Natural killer cell (primary cell): ENCODE measurements at places on chromosomes 5 and 9.

DNA sequence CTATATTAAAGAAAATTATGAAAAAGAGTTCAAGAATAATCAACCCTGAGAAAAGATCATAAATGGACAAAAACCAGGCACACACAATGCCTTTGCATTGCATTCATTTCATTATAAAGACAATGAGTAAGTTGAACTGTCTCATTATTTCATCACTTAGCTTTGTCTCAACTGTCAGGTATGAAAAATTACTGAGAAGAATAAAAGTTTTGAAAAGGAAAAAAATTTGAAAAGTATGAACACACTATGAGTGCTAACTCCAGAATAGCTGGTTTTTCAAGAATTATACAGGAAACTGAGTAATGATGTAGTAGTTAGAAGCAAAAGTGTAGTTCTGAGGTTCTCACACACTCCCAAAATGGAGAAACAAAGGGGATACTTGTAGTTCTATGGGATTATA is 16.3 kb upstream of the ANXA1 start:
- DNase-seq: no peak

DNA sequence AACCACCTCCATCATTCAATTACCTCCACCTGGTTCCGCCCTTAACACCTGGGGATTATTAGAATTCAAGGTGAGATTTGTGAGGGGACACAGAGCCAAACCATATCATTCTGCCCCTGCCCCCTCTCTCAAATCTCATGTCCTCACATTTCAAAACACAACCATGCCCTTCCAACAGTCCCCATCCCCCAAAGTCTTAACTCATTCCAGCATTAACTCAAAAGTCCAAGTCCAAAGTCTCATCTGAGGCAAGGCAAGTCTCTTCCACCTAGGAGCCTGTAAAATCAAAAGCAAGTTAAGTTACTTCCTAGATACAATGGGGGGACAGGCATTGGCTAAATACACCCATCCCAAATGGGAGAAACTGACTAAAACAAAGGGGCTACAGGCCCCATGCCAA is 18.8 kb downstream of the PSIP1 start:
- DNase-seq: no peak

DNA sequence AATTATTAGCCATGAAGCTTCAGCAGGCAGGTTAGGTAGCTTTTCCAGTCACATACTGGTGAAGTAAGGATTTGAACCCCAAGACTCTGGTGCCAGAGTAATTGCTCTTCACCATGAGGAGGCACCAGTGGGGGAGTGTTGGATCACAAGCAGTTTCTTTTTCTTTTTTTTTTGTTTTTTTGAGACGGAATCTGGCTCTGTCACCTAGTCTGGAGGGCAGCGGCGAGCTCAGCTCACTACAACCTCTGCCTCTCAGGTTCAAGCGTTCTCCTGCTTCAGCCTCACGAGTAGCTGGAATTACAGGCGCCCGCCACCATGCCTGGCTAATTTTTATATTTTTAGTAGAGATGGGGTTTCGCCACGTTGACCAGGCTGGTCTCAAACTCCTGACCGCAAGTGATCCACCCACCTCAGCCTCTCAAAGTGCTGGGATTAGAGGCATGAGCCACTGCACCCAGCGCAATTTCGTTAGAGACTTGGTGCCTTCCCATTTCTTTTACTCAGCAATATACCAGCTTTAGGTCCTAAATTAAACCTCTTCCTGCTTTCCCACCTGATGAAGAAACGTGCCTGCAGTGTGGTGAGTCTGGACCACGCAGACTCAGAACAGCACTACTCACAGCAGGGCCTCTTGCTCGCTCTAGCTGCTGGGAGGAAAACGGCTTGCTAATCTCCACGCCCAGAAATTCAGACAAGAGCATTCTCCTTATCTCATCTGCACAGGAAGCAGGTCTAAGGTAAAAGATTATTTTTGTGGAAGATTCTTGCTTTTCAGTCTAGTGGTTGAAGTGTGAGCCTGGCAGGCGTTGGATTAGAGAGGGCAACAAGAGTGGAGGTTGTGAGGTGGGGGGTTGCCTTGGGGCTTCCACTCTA is at the start of gene S100Z:
TSS of gene S100Z (plus strand) at position 596 of the 873 bp plus-strand sequence. CDS start 25,346 bp downstream, outside the sequence.
- no peak for DNase-seq

GRCh38 chr5:139181835-139182452 is 16.2 kb downstream of the SIL1 start:
- no peak for DNase-seq

DNA sequence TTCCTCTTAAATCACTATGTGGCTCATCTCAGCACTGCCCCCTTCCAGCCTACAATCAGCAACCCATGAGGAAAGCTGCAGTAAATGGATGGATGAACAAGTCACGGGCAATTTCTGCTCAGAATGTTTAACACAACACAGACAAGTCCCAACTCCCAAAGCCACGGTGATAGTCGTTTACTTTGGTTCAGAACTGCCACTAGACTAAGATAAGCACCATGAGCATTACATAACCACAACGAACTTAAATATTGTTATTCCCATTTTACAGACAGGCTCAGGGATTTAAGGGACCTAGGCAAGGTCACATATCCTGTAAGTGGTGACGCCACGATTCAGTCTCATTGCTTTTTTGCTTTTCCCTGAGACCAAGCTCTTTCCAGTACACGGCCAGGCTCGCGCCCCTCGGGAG is 2.0 kb upstream of the SMIM27 start:
- no peak for DNase-seq

- no peak for DNase-seq
These were observed 181.8 kb downstream of the SAXO1 start for GRCh38 chr9:18851069-18851795.

GRCh38 chr9:134344068-134344799 is 18.0 kb downstream of the RXRA start:
- peak; percentile 52 for DNase-seq

DNA sequence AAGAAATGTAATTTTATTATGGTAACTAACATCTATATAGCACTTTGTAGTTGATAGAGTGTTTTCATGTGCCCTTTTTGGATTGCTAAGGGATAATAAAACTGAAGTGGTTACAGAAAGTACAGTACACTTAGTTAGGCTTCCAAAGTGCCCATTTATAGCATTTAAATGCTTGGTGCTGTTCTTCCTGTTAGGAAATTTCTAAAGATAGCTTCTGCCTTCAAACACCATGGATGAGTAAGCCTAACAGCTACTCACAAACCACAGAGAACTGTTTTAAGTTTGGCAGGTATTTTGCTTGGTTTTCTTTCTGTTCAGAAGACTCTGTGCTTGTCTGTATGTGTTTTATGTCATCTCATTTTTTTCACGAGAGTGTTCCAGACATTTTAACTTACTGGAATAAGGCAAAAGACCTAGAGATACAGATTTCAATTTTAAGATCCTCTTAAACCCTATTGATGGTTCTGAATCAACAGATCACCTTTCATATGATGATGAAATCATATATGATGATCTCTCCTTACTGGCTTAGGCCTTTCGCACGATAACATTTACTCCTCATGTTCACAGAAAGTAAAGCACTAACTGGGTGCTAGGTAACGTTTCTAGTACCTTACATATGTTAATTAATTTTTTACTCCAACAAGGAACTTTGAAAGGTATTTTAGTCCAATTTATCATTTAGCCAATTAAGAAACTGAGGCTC is 4.4 kb downstream of the RIMOC1 start:
- DNase-seq: no peak

DNA sequence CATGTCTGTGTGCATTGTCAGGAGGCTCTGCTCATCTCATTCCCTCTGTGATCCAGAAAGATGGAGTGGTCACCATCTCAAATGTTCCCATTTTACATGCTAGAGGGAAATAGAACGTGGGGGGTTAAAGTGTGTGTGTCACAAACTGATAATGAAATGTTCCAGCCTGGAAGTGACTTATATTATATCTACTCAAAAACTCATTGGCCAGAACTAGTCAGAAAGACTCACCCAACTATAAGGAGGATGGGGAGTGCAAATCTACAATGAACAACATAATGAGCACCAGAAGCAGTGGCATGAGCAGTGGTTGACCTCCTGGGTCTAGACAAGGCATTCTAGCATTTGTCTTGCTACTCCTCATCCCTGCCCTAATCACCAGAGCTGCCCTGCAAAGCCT is 81.0 kb downstream of the HTR4 start:
- DNase-seq: no peak

GRCh38 chr9:36835271-36835996 is 198.6 kb downstream of the PAX5 start:
- DNase-seq: no peak

DNA sequence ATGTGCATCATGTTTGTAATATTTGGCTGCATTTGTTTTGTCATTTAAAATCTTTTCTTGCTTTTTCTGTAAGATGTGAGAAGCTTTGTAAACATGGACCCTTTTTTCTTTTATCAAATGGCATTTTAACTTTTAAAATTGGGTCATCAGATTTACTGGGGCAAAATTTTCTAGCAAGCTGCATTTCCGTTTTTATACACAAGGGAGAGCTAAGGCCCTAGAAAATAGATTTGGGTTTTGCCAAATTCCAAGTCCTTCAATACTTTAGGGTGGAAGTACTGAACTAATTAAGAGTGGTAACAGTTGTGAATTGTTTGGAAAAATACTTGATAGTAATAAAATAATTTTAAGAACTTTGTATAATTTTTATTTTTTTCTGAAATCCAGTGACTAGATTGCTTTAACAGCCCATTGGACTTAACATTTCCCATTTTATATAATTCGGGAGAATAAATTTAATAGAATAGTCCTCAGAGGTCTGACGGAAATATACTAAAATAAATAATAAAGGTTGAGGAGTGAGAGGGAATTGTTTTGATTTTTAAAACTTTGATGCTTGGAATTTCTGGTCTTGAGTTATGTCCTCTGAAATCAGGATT is 117.4 kb downstream of the SMARCA2 start:
- no peak for DNase-seq

DNA sequence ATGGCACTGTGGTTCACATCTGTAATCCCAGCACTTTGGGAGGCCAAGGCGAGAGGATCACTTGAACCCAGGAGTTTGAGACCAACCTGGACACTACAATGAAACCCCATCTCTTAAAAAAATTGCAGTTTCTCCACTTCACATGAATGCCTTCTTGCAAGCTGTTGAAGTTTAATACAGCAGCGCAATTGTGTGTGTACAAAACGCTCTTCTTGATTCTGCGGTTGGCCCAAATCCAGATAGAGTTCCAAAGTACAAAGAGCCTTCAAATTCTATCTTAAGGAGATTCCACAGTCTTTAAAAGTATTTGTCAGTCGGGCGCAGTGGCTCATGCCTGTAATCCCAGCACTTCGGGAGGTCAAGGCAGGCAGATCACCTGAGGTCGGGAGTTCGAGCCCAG is 9.3 kb upstream of the SETX start:
- DNase-seq: no peak

DNA sequence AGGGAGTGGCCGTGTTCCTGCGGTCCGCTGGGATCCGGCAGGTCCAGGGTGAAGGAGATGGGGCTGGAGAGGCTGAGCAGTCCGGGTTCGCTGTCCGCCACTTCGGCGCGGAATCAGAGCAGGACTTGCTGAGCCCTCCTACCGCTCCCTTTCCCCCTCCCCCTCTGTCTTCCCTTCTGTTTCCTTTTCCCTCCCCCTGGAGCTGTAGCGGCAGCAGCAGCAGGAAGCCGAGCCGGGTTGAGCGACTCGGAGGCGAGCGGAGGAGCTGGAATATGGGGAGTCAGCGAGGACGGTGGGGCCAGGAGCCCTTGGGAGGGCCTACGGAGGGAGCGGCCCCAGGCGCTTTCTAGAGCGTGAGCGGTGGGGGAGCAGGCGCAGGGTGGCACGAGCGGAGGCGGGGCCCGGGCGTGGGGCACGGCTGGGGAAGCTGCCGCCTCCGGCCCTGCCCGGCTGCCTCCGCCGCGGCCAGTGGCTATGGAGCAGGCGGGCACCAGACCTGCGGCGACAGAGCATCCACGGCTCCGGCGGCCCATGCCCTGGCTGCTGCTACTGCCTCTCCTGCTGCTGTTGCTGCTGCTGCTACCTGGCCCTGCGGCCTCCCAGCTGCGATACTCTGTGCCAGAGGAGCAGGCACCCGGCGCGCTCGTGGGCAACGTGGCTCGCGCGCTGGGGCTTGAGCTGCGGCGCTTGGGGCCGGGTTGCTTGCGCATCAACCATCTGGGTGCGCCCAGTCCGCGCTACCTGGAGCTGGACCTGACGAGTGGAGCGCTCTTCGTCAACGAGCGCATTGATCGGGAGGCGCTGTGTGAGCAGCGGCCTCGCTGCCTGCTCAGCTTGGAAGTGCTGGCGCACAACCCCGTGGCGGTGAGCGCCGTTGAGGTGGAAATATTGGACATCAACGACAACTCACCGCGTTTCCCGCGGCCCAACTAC is at the start of gene PCDHAC2:
TSS of gene PCDHAC2 (plus strand) at position 184 of the 933 bp plus-strand sequence. CDS start at position 475, 291 bp downstream.
- DNase-seq: no peak

GRCh38 chr5:132273631-132274030 is 16.1 kb downstream of the PDLIM4 start:
- no peak for DNase-seq

GRCh38 chr9:117744369-117744768 is 40.2 kb downstream of the TLR4 start:
- DNase-seq: no peak

GRCh38 chr5:77139001-77139400 is 51.9 kb upstream of the ZBED3 start:
- DNase-seq: no peak

DNA sequence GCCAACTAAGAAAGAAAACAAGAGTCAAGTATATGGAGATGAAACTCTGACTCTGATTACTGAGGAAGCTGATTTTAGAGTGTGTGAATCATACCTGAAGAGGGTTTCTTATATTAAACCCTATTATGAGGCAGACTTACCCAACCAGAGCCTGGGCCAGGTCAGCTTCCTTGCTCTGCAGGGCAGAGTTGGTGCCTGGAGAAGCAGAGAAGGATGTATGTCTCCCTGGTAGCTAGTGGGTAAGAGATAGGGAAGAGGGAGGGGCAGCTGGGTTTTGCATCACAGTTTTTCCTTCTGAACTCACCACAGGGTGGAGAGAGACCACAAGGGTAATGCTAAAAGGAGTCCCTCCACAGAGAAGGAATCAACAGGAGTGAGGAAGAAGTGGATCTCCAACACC is 104.1 kb downstream of the CMYA5 start:
- no peak for DNase-seq

DNA sequence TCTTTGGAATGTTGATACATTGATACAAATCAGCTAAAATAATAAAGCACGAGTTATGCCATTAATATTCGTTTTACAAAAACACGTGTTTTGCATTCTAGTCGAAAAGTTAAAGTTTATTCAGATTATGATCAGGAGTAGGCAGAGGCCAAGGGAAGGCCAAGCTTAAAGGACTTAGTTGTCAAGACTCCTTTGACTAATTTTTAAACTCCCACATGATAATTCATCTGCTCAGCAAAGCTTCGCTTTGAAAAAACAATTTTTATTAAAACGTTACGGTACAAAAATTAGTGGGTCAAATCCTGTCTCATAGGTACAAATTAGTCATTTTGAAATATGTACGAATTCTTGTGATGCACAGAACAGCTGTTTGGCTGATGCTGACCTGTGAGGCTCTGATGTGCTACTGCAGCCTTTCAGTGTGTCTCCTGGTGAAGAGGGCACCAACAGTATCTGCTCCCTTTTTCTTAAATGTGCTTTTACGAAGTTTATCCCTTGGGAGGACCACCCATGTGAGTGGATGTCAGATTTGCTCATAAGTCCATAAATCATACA is 23.0 kb upstream of the NR3C1 start:
- no peak for DNase-seq

- DNase-seq: no peak
These were observed 17.8 kb downstream of the TBC1D9B start for GRCh38 chr5:179889885-179890284.
